Uterine smooth muscle cell (primary cell): ENCODE measurements at places on chromosomes 12 and 14. TPM values are rescaled to one million over a fixed set of nuclear protein-coding genes. Genes with fewer than 3 reads are reported as not detected.

POP5 gene
- total RNA-seq = 41.0 and 63.3 TPM in 2 replicates

AGAP2 gene
- 0.33 and 0.87 TPM in 2 replicates for total RNA-seq

ETFRF1 gene
- total RNA-seq = 15.8 and 18.7 TPM in 2 replicates

SLC22A17 gene
- total RNA-seq = 8.1 and 36.4 TPM in 2 replicates

CPNE8 gene
- 14.7 and 15.7 TPM in 2 replicates for total RNA-seq

PLBD1 gene
- 1.4 and 1.5 TPM in 2 replicates for total RNA-seq

KITLG gene
- total RNA-seq = 103 and 169 TPM in 2 replicates

PLEKHG7 gene
- total RNA-seq = not detected in 2 replicates

C14orf180 gene
- total RNA-seq = not detected in 2 replicates

KRT72 gene
- not detected in 2 replicates for total RNA-seq

SLC25A21 gene
- total RNA-seq = 2.9 and 17.3 TPM in 2 replicates

GMFB gene
- 112 and 140 TPM in 2 replicates for total RNA-seq

DAO gene
- under 0.01 TPM in 1 of 2 replicates, not detected in the other for total RNA-seq

AVPR1A gene
- total RNA-seq = 0.37 and 0.89 TPM in 2 replicates

JDP2 gene
- total RNA-seq = 41.3 and 127 TPM in 2 replicates

AKAP3 gene
- 1.1 and 3.1 TPM in 2 replicates for total RNA-seq

MMP17 gene
- 15.6 and 28.1 TPM in 2 replicates for total RNA-seq

ACOT6 gene
- 0.12 TPM in 1 of 2 replicates, not detected in the other for total RNA-seq

CYP46A1 gene
- 0.11 and 0.37 TPM in 2 replicates for total RNA-seq

LUM gene
- total RNA-seq = 186 and 540 TPM in 2 replicates

AQP2 gene
- total RNA-seq = not detected in 2 replicates

DHRS2 gene
- total RNA-seq = 0.22 and 0.25 TPM in 2 replicates

BAZ1A gene
- 25.4 and 43.4 TPM in 2 replicates for total RNA-seq

REM2 gene
- total RNA-seq = 0.12 and 0.22 TPM in 2 replicates

AKAP5 gene
- total RNA-seq = 0.44 and 1.1 TPM in 2 replicates

SERPINA12 gene
- total RNA-seq = not detected in 2 replicates

PLEKHH1 gene
- total RNA-seq = 0.62 and 0.77 TPM in 2 replicates

NPFF gene
- not detected in 2 replicates for total RNA-seq

HOXC4 gene
- not detected in 2 replicates for total RNA-seq

CNTN1 gene
- total RNA-seq = 16.2 and 30.8 TPM in 2 replicates

COCH gene
- 0.37 and 1.00 TPM in 2 replicates for total RNA-seq

GPX2 gene
- not detected in 2 replicates for total RNA-seq

KRT3 gene
- not detected in 2 replicates for total RNA-seq

RASAL1 gene
- not detected in 2 replicates for total RNA-seq

TESPA1 gene
- total RNA-seq = not detected in 2 replicates

CFAP54 gene
- 2.4 and 5.4 TPM in 2 replicates for total RNA-seq

OTOGL gene
- total RNA-seq = under 0.01 and 0.22 TPM in 2 replicates

ITGA7 gene
- total RNA-seq = 26.6 and 47.0 TPM in 2 replicates

MYF6 gene
- 0.11 TPM in 1 of 2 replicates, not detected in the other for total RNA-seq

OR6C6 gene
- not detected in 2 replicates for total RNA-seq

NANOG gene
- total RNA-seq = not detected in 2 replicates

POTEM gene
- not detected in 2 replicates for total RNA-seq

MIPOL1 gene
- 17.1 and 19.9 TPM in 2 replicates for total RNA-seq

PSMC6 gene
- total RNA-seq = 127 and 181 TPM in 2 replicates

SMOC1 gene
- 0.22 TPM in 1 of 2 replicates, not detected in the other for total RNA-seq

ACAD10 gene
- 16.3 and 18.4 TPM in 2 replicates for total RNA-seq

ANO4 gene
- total RNA-seq = 5.9 and 7.4 TPM in 2 replicates

SMIM10L1 gene
- 5.7 and 6.3 TPM in 2 replicates for total RNA-seq

PRIMA1 gene
- total RNA-seq = under 0.01 TPM in 1 of 2 replicates, not detected in the other

CCDC177 gene
- under 0.01 TPM in 1 of 2 replicates, not detected in the other for total RNA-seq

CFAP251 gene
- total RNA-seq = 2.3 and 5.0 TPM in 2 replicates
